Dermis lymphatic vessel endothelial cell (primary cell): ENCODE measurements at places on chromosomes 5 and 9. TPM values are rescaled to one million over a fixed set of nuclear protein-coding genes. Genes with fewer than 3 reads are reported as not detected.

The SEMA6A gene
- 31.0 and 46.4 TPM in 2 replicates for total RNA-seq

The IFNA21 gene
- total RNA-seq, result not detected in 2 replicates

The NUDT12 gene
- 5.3 and 5.9 TPM in 2 replicates for total RNA-seq

The PFN3 gene
- not detected in 2 replicates for total RNA-seq

The SIT1 gene
- total RNA-seq, result not detected in 2 replicates
